Urinary bladder (tissue), 4 donors: ENCODE measurements at places on chromosomes 7 and 10. TPM values are rescaled to one million over a fixed set of nuclear protein-coding genes. Genes with fewer than 3 reads are reported as not detected.
A peak's percentile ranks its signal among the peaks of the same experiment; 100 is the strongest.

DNA sequence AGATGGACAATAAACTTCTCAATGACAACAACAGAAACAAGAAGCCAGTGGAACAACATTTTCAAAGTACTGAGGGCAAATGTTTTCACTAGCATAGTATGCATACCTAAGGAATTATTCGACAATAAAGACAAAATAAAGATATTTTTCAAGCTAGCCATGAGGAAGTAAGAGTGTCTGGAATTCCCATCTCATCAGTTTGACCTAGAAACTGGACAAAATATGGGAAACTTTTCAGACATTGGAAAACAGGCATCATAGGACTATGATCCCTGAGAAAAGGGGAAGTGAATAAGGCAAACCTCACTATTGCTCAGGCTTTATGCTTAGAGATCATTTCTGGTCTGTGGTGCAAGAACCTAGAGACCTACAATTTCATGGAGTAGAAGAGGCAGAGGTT lies 86.3 kb downstream of the OAT start:
- no peak for DNase-seq

The FAM20C gene
- total RNA-seq, result 13.3 TPM

The ZNF425 gene
- 4.9 TPM for total RNA-seq

DNA sequence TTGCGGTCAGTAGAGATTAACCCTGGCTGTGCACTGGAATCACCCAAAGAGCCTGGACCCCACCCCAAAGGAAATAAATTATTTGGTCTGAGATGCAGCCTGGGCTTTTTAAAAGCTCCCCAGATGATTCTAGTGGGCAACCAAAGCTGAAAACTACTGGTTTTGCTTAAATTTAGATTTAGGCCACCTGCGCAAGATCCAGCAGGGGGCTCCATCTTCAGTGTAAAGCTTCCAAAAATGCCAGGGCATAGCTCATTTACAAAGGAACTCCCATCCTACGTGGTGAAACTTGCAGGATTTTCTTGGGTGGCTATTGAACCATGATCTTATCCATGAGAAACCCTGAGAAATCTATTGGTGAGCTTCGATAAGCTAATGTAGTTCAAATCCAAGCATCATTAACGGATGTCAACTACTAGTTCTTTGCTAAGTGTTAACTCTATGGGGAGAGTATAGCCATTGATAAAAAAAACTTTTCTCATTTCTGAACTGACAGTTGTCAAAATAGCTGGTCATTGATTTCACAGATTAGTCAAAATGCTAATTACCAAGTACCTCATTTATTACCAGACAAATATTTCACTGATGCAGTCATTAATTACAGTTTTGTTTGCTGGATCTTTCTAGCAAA lies 315.3 kb downstream of the LHFPL3 start:
- DNase-seq, result no peak

DNA sequence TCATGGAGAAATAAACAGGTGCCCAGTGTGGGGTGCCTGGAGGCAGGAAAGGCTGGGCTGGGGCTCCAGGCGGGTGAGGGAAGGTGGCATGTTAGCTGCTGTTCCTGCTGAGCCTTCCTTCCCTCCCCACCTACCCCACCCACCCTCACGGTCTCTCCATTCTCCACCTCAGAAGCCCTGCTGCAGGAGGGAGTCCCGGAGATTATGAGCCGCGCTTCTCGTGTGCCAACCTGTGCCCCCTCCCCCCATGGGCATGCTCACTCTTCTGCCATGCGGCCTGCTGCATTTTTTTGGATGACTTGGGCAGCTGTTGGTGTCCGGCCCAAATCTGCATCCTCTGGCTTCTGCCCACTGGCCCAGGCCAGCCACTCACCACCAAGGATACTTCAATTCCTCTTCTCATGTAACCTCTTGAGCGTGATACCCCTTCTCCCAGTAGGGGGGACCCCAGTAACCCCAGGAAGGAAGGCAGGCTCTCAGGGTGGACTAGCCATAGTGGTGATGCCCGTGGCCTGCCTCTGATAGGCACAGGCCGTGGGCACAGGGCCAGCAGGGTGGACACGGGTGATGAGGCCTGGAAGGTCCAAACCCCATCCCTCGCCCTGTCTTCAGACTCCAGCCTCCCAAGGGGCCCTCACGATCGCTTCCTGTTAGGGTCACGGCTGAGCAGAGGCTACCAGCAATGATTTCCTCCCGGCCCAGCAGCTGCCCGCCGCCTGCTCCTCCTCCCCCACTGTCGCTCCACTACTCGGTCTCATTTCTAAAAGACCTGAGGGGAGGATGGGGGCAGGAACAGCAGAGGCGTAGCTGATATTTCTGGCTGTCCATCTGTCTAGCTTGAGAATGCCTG lies 27.8 kb downstream of the UNC5B start:
- DNase-seq, result no peak

DNA sequence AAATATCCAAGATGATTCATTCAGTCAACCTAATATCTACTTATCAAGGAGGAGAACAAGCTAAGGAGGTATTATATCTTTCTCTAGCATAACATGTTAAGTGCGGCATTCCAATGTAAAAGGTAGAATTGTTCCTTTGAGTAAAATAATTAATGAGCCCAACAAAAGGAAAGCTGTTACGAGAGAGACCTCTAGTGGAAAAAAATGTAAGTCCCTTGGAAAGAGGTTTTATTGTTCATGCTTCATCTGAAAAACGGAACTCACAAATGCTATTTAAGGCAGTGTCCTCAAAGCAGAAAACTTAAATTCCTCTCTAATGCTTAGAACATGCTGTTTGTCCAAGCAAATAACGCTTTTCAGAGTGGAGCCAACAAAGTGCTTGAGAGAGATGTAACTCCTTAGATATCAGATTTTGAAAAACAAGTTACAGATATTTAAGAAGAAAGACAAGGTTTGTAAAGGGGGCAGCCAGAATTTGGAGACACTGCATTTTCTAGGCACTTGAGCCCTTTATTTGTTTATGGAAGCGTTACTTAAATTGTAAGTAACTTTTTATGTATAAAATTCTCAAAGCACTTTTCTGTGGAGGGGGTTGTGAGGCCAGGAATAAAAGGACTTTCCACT lies 119.9 kb downstream of the TFEC start:
- peak; percentile 23 for DNase-seq
